ENCODE measurements at places on chromosomes 2 and 18.

DNA sequence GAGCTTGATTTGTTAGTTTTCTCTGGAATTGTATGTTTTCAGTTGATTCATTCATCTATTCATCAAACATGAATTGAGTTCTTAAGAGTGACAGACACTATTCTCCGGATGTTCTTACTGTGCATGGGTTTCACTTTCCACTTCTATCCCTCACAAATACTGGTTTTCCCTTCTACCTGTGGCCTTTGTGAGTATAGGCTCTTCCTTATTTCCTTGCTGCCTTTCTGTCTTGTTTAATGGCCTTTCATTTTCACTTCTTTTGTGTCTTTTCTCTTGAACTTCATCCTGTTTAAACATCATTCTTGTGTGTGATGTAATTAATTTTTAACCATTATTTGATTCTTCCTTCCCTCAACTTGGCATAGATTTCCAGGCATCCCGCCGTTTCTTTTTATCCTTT, 90.7 kb downstream of the CRIM1 start:
- DNase-seq = no peak

DNA sequence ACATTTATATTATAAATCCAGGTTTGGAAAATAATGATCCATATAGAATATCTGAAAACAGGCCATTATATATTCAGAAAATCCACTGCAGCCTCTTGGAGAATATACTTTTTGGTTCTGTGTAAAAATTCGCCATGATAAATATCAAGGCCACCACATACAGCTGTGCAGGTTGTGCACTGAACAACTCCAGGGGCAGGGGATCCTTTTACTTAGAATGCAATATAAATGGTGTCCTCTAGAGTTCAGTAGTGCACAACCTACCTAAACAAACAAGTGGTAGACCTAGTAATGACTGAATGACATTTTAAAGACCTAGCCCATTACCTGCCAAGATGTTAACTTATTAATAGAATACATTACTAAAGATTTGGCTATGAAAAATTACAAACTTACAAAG, 22.4 kb downstream of the MOGAT1 start:
- no peak for DNase-seq

DNA sequence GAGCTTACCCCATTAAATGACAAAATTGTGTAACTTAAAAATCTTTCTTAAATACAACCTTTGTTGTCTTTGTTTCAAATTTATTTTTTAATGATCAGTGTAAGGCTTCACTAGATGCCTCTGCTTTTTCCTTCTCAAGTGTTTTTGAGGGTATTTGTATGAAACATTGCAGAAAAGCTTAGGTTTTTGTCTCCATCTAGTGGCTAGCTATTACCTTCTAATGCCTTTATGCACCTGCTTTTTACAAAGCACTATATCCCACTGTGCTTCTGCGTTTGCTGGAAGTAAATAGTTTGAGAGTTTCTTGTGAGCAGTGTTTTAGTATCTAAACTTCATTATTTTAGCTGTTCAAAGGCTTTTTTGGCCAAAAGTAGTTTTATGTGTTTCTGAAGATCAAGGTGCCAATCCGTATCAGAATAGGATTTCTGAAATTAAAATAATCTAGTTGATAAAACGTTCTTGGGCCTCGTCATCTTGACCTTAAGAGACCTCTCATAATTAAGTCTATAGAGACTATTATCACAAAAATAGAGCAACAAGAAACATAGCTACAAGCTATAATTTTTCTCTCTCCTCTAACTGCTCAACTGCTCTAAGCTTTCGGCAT, 47.0 kb downstream of the IWS1 start:
- no peak for DNase-seq

DNA sequence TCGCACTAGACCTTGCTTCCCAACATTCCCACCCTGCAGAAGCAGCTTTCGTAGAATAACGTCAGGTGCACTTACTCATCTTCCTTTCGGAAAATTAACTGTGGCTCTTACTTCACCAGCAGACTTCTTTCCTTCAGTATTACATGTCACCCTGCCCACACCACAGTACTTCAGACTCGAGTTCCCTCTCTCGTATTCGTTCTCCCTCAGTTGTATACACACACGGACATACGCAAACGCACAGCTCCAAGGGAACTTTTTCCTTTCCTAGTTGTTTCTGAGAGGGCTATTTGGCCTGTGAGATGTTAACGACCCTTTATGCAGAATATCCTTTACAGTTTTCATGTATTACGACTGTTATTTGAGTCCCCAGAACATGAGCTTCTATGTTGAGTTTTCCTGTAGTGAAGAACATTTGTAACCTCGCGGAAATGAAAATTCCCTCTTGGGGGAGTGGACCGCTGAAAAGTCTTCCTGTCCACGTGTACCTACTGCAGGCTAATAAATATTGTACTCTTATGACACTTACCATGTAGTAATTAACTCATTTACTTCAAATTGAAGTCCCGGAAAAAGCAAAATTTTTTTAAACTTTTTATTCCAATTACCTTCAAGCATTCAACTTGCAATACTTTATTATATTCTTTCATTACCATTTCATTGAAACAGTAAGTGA, 908 bp downstream of the ERLEC1 start:
- no peak for DNase-seq

GRCh38 chr2:165197346-165197745, 6.5 kb downstream of the SCN3A start:
- no peak for DNase-seq

DNA sequence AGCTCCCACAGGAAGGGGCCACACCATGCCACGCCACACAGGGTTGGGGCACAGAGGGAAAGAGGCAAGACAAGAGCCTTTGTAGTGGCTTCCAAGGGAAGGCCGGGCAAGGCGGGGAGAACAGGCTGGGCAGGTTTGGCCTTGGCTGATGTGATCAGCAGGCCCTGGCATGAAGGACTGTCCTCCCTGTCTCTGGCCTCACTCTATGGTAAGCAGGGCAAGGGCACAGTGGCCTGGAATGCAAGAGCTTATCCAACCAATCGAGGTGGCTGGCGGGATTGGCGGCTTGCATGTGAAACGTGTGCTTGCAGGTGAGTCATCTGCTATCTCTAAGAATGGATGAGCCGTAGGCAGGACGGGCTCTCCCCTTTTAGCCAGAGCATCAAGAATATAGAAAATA, 6.4 kb upstream of the ATP9B start:
- no peak for DNase-seq

GRCh38 chr2:36582538-36582937, 15.4 kb downstream of the FEZ2 start:
- no peak for DNase-seq

- DNase-seq = no peak
Measured at GRCh38 chr18:23588836-23589560, 2.7 kb upstream of the NPC1 start.

GRCh38 chr2:95700519-95700918, 108.7 kb downstream of the TRIM43 start:
- DNase-seq = no peak

DNA sequence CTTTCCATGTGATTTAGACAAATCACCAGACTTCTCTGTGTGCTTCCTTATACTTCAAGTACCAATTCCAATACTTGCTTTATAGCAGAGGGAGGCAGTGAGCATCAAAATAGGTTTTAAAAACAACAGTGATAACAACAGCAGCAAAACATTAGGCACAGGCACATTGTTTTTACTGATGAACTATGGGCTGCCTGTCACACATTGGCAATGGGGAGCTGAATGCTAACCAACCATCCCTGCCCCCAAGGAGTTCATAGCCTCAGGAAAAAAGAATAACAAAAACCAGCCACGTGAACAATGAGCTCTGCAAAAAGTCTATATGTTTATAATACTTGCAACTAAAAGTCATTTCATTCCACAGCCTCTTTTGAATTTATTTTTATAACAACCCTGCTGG, 287.9 kb upstream of the TRIB2 start:
- DNase-seq = no peak

DNA sequence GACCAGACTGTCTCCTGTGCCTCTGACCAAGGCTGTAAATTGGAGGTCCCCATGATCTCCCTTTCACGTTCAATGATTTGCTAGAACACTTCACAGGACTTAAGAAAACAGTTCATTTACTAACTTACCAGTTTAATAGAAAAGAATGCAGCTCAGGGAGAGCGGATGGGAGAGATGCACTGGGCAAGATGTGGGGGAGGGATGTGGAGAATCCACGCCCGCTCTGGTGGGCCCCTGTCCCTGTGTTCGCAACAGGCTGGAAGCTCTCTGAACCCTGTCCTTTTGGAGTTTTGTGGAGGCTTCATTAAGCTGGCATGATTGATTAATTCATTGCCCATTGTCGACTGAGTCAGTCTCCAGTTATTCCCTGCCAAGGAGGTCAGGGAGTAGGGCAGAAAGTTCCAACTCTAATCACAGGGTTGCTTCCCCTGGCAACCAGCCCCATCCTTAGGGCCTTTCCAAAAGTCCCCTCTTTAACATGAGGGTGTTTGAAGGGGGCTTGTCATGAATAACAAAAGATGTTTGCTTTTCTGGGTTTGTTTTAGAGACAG, 257.1 kb downstream of the ACKR3 start:
- no peak for DNase-seq

DNA sequence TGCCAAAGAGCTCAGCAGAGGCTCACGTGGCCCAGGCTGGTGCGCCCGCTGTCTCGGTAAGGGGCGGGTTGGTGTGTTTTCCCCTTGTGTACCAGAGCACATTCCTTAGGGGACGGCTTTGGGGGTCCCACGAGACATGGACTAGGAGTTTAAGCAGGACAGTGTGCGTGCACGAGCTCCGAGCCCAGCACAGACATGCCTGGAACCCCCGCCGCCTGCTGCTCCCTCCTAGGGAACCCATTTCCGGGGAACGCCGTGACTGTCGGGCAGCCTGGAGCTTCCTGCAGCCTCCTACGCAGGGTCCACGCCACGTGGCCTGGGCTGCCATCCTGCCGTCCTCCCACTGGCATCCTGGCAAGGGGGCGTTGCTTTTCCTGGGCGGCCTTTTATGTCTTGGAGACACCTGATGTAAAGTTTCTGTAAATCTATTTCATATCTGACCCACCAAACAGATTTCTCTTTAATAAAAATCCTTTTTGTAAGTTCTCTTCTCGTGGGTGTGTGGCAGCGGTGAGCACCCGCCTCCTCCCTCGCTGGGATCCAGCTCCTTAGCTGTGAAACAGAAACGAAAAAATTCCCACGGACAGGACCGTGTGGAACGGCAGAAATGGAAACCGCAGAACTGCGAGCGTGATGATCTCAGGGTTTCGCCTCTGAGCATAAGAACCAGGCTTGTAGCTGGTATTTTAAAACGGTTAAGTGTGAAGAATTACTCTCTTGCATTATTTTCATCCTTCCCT, 43.5 kb upstream of the KCNG2 start:
- no peak for DNase-seq

DNA sequence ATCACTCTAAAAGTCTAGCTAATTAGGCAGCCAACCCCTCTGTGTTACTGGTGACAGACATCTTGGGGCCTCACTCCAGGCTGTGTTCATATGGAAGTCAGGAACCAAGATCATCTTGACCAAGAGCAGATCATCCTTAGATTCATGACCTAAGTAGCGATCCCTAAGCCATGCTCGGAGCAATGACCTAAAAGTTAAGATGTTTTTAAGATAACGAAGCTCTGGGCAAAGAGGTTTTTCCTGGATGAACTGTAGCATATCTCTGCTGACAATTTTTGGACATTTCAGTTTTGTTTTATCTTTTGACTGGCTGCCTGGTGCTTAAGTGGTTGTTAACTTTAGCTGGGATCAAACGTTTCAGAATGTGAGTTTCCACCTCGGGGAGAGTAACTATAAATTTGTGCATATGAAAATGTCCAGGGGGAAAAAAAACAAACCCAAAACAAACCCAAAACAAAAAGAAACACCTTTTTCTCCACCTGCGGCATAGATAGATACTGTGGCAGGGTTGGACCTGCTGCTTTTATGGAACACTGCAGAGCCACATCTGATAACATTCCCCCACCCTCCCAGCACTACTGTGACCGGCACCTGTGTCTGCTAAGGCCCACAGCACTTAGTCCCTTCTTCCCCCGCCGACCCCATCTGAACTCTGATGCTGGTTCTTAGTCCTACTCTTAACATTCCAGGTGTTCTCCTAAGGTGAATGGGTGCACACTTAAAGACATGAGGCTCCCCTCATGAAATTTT, 45.5 kb downstream of the EPAS1 start:
- no peak for DNase-seq

DNA sequence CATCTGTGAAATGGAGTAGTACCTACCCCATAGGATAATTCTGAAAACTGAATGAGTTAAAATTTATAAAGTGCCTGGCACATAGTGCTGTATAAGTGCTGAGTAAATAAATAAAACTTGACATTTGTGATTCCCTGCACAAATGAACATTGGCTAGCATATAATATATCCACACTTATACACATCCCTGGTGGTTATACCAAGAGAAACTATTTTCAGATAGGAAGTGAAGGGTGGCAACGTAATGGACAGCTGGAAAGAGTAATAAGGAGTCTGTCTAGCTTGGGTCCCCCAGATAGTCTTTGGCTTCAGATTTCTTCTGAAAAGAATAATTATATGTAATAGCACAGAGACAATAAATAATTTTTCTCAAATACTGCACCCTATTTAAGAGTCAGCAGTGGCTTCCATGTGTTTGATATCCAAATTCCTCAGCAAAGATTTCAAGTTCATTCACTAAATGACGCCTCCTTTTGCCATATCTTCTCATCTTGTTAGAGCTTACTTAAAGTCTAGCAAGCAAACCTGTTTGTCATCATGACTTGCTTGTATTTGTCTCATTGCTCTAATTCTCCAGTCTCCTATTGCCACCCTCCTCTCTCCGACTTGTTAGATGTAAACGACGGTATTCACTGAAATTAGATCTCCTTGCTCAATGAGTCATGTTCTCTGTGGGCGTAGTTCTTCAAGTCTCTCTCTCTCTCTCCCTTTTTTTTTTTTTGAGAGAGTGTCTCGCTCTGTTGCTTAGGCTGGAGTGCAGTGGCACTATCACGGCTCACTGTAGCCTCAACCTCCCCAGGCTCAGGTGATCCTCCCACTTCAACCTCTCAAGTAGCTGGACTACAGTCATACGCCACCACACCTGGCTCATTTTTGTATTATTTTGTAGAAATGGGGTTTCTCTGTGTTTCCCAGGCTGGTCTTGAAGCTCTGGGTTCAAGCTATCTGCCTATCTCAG, 8.7 kb upstream of the ADGRF3 start:
- no peak for DNase-seq

- no peak for DNase-seq
Measured at GRCh38 chr18:2857491-2858131, 10.8 kb downstream of the EMILIN2 start.

DNA sequence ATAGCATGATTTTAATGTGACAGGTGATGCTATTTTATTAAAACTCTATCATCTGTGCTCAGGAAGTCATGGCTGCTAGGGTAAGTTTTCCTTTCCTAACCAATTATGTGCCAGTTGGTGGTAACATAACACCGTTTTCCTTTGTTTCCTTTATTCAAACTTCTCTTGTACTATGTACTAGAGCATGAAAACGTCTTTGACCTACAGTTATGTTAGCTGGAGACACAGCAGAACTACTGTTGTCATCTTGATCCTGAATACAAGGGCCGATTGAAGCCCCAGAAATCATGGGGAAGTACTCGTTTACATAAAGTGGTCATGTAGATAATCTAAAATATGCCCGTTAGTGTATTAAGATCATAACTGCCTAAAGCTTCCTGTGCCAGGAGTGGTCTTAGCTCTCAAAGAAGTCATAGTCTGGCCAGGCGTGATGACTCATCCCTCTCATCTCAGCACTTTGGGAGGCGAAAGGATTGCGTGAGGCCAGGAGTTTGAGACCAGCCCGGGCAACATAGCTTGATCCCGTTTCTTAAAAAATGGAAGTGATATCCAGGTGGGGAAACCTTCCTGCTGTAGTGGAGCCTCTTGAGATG, 20.5 kb downstream of the NEDD4L start:
- DNase-seq = no peak
